ENCODE measurements at places on chromosomes 12 and 14. TPM values are rescaled to one million over a fixed set of nuclear protein-coding genes. Genes with fewer than 3 reads are reported as not detected.

- no peak overlapping the region for H3K27ac ChIP-seq
- peaks cover 35% of the 10 kb centered on the region for H3K4me1 ChIP-seq
- H3K4me3 ChIP-seq, result no peak overlapping the region
- no peaks in the 10 kb centered on the region for H3K36me3 ChIP-seq
These were observed 86.5 kb upstream of the SLC38A2 start for GRCh38 chr12:46459111-46459510.

The OSBPL8 gene
- total RNA-seq, result 60.8 TPM

DNA sequence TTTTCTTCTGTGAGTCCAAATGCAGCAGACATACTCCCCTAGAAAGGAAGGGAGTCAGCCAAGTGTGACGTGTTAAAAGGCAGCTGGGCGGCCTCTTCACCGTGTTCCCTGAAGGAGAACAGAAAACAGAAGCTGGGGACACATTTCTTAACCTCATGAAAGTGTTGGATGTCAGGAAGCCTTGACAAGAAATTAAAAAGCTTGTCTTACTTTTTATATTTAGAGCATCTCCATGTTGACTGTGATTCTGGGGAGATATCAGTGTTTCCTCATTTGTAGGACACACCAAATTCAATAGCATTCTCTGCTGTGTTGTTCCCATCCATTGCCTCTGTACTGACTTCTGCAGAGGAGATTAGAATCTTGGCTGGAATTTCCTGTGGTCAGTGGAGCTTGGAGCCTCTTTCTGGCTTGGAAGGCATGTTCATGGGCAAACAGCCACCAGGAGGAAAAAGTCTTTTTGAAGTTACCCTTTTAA is 93.7 kb downstream of the RMST start:
- no peak overlapping the region for H3K27ac ChIP-seq
- H3K36me3 ChIP-seq, result no peaks in the 10 kb centered on the region
- no peaks in the 10 kb centered on the region for H3K27me3 ChIP-seq

GRCh38 chr12:6046511-6047180 is 77.8 kb downstream of the VWF start:
- H3K4me1 ChIP-seq, result peaks cover 17% of the 10 kb centered on the region
- no peak for DNase-seq
- no peak overlapping the region for H3K4me3 ChIP-seq
- no peak overlapping the region for H3K27ac ChIP-seq
- H3K27me3 ChIP-seq, result no peaks in the 10 kb centered on the region

DNA sequence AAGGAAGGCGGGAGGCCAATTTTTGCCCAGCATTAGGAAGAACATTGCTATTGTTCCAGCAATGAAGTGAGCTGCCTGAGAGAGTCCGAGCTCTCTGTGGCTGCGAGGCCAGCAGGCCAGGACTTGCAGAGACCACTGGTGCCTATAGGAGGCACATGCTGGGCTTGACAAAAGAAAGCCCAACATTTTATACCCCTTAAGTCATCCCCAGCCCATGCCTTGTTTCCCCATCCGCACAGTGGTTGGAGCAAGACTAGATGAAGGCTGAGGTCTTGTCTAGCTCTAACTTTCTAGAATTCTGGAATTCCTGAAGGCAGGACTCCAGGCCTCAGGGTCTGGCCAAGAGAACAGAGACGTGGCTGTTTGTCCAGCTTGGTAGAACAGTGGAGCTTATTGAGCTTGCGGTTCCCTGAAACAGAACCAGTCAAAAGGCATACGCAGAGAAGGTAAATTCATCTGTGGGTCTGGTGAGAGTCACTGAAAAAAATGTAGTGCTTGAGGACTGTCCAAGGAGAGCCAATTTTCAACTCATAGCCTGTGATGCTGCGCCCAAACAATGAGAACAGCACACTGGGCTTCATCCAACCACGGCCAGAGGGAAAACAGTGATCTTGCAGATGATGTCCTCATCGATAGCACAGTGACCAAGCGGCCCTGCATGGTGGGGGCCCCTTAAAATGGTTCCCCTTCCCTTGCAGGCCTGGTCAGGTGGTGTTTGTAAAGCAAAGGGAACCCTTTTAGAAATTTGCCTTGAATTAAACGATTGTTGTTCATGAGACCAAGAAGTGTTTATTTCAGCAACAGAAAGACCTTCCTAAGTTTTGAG is 27.1 kb upstream of the COL2A1 start:
- no peaks in the 10 kb centered on the region for H3K4me1 ChIP-seq
- no peak overlapping the region for H3K4me3 ChIP-seq
- H3K27me3 ChIP-seq, result no peaks in the 10 kb centered on the region
- no peaks in the 10 kb centered on the region for H3K36me3 ChIP-seq
- no peak overlapping the region for H3K27ac ChIP-seq

The AGAP2 gene
- 2.3 TPM for total RNA-seq

- H3K36me3 ChIP-seq, result no peaks in the 10 kb centered on the region
- H3K4me3 ChIP-seq, result no peak overlapping the region
- no peaks in the 10 kb centered on the region for H3K27me3 ChIP-seq
- DNase-seq, result no peak
- H3K27ac ChIP-seq, result no peak overlapping the region
These were observed 283.7 kb upstream of the PRKD1 start for GRCh38 chr14:30211326-30211725.

The GALNT6 gene
- total RNA-seq, result 13.9 TPM

DNA sequence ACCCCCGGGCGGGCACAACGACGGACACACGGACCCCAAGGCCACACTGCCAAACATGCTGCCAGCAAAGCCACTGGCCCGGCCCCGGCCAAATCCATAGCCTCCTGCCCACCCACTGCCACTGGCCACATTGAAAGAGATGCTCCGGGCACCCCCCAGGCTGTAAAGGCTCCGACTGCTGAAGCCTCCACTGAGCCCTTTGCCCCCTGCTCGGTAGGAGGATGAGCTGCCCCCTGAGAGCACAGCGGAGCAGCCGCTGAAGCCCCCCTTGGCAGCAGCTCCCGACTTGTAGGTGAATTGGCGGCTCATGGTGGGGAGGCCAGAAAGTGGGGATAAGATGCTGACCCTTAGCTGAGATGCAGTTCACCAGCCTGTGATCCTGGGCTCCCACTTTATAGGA is at the start of gene KRT73:
Gene KRT73 (minus strand): TSS at position 344 of the 400 bp plus-strand sequence. CDS start 35 bp downstream, at position 309.
- H3K4me1 ChIP-seq, result peaks cover 8% of the 10 kb centered on the region
- H3K4me3 ChIP-seq, result no peak within 1 kb of the TSS
- no peaks in the 10 kb centered on the region for H3K27me3 ChIP-seq
- no peak for DNase-seq

The P2RX7 gene
- 2.2 TPM for total RNA-seq

The PPM1H gene
- total RNA-seq, result 0.09 TPM

The HOXC4 gene
- 1.1 TPM for total RNA-seq

- H3K4me3 ChIP-seq, result no peak overlapping the region
- H3K36me3 ChIP-seq, result no peaks in the 10 kb centered on the region
- H3K27ac ChIP-seq, result no peak overlapping the region
- H3K27me3 ChIP-seq, result no peaks in the 10 kb centered on the region
- no peak for DNase-seq
These were observed 354.0 kb downstream of the NRXN3 start for GRCh38 chr14:78524196-78524595.

The KLRC3 gene
- not detected for total RNA-seq

DNA sequence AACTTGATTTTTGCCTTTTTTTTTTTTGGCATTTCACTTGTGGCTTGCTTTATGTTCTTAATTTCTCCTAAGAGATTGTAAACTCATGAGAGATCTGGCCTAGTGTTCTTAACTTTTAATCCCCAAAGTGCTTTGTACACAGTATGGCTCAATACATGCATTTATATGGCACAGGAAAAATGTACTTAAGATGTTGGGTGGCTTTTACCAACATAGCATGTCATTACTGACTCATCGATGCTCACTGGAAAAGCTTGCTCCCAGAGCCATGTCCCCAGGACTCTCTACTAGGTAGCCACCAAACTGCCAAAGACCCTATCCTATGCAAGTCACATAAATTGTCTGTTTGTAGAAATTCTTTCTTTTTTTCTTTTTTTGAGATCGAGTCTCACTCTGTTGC is 13.1 kb upstream of the SMCO3 start:
- peak overlapping the region; percentile 16 for H3K27ac ChIP-seq
- no peak for DNase-seq
- no peak overlapping the region for H3K4me3 ChIP-seq
- no peaks in the 10 kb centered on the region for H3K4me1 ChIP-seq
- H3K36me3 ChIP-seq, result no peaks in the 10 kb centered on the region

GRCh38 chr12:2013527-2014223 is 9.4 kb upstream of the DCP1B start:
- no peak for DNase-seq
- no peaks in the 10 kb centered on the region for H3K4me1 ChIP-seq
- no peaks in the 10 kb centered on the region for H3K36me3 ChIP-seq

The NXPH4 gene
- total RNA-seq, result 5.0 TPM

The GPR137C gene
- 0.40 TPM for total RNA-seq

The RPS26 gene
- 626 TPM for total RNA-seq

- no peaks in the 10 kb centered on the region for H3K36me3 ChIP-seq
- H3K27ac ChIP-seq, result no peak overlapping the region
- no peak overlapping the region for H3K4me3 ChIP-seq
- no peak for DNase-seq
- no peaks in the 10 kb centered on the region for H3K27me3 ChIP-seq
These were observed 151.2 kb downstream of the PLCZ1 start for GRCh38 chr12:18586581-18586980.

The KRT73 gene
- total RNA-seq, result not detected

DNA sequence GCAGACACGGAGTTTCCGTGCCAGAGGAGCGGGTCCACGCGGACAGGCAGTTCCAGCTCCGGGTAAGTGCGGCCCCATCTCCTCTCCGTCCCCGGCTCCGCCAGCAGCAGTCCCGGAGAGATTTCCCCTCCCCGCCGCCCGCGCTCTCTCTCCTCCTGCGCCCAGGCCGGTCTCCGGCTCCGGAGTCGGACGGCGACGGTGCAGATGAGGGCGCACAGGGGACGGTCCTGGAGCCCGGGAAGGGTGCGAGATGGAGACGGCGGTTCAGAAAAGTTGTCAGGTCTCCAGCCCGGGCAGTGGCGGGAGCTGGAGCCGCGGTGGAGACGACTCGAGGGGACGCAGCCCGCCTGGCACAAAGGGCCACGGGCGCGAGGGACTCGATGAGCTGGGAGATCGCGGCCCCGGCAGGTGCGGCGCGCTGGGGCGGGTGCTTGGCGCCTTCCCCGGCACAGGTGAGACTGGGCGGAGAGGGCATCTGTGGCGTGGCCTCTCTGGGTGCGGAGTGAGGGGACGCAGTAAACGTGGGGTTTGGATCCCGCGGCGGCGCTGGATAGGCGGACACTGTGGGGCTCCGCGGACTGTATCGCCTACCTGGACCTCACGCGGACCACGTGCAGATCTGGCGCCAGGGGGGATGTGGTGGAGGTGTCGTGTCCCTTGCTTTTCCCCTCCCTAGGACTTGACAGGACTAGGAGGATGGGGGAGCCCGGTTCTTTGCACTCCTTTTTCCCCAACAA is 1540.3 kb upstream of the TMEM132C start:
- no peaks in the 10 kb centered on the region for H3K36me3 ChIP-seq
- no peak overlapping the region for H3K27ac ChIP-seq
- no peak overlapping the region for H3K4me3 ChIP-seq
- H3K4me1 ChIP-seq, result no peaks in the 10 kb centered on the region
